Mesendoderm (in vitro differentiated cells): ENCODE measurements at places on chromosomes 16 and 17.

- DNase-seq, result no peak
These were observed 99.8 kb downstream of the NLK start for GRCh38 chr17:28142305-28142704.

DNA sequence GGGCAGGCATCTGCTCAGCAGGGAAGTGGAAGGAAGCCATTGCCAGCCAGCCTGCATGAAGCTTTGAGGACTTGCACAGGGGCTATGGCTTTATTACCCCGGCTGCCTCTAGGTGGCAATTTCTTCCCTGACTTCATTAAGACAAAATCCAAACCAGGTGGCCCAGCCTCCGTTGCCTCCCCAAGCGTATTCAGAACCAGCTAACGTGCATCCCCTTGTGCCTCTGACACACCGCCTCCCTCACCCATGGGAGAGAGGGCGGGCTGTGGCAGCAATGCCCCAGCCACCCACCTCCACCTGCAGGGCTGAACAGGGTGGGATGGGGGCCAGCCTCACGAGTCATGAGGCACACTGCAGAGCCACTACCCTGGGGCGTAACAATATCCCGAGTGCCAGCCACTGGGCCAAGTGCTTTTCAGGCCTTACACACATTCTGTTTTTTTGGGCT is 6.8 kb downstream of the KIFC3 start:
- peak; percentile 90 for DNase-seq

GRCh38 chr17:57949649-57950048 is 5.6 kb downstream of the CUEDC1 start:
- DNase-seq, result no peak

GRCh38 chr16:58119509-58119845 is 9.7 kb downstream of the CFAP20 start:
- DNase-seq, result no peak

DNA sequence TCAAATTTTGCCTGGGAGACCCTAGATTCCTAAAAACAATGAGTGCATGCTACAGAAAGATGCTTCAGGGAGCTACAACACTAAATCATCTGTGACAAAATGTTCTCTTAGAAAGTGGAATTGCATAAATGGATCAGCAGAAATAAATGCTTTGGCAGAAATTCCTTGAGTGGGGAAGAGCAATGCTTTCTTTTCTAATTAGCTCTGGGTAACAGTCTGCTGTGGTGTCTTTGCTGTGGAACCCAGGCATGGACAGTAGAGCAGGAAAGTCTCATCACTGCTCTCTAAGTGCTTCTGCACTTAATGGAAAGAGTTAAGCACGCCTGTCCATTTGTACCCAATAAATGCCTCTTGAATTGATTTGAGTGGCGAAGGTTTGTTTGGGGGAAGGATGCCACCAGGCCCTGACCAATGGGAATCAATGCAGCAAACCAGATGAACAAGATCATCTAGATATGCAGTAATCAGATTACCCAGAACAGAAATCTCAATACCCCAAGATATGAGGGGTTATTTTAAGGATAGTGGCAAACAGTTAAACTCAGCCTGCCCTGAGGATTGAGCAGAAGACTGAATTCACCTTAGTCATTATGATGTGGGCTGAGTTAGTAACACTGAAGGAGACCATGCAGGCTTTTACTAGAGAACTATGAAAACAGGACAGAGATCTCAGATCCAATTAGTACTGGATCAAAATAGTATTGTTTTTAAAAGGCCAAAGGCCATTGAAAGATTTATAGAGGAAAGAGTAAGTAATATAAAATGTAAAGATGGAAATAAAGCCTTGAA is 13.6 kb downstream of the HLF start:
- no peak for DNase-seq

- DNase-seq, result peak; percentile 91
These were observed at the start of gene GLIS2 for GRCh38 chr16:4315186-4316107. GLIS2 (plus strand) TSS chr16:4316067; CDS start chr16:4332281, 16,214 bp downstream.

DNA sequence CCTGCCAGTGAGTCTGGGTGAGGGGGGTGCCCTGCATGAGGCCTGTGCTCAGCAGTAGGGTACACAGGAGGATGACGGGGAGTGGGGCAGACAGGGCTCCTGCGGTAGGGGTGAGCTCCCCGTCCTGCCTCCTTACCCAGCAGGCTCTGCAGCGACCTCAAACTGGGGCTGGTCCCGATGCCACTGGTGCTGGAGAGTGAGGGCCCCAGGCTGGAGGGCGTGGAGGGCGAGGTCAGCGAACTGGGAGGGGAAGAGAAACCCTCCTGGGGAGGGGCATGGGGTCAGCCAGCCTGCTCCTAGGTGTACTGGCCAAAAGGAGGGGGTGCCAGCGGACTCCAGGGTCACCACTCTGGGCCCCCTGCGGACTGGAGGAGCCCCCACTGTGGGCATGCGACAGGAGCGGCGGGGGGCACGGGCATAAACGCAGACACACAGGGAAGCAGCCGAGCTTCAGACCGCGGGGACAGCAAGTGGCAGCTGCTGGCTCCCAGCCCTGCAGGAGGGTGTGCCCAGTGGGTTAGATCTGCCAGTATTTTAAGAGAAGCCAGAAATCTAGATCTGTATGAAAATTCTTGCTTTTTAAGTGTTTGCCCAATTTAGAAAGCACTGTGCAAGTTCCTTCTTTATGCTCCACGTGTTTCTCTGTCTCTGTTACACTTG is 9.0 kb upstream of the VASN start:
- DNase-seq, result no peak

GRCh38 chr16:19512297-19512696 is 9.6 kb downstream of the GDE1 start:
- no peak for DNase-seq

DNA sequence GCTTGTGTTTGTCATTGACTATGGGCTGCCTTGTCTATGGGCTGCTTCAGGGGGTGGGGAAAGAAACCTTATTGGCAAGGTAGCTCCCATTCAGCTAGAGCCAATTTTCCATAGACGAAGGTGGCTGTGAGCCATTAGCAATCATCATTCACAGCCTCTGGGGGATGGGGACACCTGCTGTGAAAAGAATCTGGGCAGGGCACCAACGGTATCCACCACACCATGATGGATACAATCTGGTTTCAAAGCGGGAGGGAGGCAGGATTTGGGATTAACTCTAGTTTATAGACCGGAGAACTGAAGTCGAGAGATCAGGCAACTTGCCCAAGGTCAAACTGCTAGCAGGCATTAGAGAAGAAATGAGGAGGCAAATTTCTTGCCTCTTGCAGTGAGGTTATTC is 182.3 kb downstream of the SHISA9 start:
- peak; percentile 71 for DNase-seq

GRCh38 chr17:46127524-46127923 is 65.7 kb downstream of the KANSL1 start:
- no peak for DNase-seq

- DNase-seq, result no peak
These were observed 335.1 kb downstream of the HS3ST4 start for GRCh38 chr16:26026709-26027450.

- DNase-seq, result no peak
These were observed 31.8 kb downstream of the SLC39A11 start for GRCh38 chr17:73060721-73061120.

DNA sequence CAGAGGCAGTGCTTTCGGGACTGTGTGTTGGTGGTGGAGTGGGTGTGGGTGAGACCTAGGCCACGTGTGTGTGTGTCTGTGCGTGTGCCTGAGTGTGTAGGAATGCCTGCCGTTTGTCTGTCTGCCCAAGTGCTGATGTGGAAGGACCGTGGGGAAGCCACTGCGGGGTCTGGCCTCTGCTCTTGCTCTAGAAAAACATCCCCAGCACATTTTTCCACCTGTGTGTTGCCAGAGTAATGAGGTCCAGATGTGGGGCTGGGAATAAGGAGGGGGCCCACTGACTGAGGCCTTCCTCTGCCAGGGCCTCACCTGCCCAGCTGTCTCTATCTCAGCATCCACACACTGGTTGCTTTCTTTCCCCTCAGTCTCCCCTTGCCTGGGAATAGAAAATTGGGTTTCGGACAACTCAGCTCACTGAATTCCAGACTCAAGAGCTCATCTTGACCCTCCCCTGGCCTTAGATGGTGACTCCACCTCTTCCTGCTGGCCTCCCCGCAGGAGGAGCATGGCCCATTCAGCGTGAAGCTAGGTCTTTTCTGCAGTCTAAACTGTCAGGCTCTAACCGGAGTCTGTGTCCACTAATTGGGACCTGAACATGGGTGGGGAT is 7.6 kb downstream of the SGCA start:
- DNase-seq, result peak; percentile 90

GRCh38 chr17:1718362-1719165 is 5.9 kb upstream of the WDR81 start:
- DNase-seq, result no peak

DNA sequence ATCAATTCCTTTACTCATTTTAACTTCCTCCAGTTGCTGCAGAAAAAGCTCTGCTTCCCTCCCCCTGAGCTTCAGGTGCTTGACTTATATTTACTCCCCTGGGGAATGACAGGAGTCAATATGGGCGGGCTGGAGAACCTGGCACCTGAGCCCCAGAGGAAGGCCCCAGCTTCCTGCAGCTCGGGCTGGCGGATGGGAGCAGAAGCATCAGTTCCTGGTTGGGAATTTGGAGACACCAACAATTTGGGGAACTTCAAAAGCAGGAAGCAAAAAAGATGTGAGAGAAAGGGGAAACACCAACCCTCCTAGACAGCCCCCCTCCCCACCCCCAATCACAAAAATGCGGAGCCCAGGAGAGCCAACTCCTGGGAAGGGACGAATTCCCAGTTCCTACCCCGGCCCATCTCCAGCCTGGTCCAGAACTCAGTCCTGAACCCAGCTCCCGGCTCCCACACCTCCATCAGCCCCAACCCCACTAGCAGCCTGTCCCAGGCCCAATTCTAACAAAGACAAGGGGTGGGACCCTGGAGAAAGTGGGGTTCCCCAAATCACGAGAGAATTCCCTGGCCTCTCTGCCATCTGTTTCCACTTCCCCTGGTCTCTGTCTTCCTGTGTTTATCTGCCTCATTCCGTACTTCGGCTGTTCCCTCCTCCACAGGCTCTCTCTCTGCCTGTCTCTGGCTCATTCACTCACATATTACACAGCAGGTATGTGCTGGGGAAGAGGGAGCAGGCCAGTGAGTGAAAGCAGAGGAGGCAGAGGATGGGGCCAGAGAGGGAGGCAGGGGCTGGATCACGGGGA is 16.2 kb upstream of the ASGR2 start:
- DNase-seq, result peak; percentile 49

DNA sequence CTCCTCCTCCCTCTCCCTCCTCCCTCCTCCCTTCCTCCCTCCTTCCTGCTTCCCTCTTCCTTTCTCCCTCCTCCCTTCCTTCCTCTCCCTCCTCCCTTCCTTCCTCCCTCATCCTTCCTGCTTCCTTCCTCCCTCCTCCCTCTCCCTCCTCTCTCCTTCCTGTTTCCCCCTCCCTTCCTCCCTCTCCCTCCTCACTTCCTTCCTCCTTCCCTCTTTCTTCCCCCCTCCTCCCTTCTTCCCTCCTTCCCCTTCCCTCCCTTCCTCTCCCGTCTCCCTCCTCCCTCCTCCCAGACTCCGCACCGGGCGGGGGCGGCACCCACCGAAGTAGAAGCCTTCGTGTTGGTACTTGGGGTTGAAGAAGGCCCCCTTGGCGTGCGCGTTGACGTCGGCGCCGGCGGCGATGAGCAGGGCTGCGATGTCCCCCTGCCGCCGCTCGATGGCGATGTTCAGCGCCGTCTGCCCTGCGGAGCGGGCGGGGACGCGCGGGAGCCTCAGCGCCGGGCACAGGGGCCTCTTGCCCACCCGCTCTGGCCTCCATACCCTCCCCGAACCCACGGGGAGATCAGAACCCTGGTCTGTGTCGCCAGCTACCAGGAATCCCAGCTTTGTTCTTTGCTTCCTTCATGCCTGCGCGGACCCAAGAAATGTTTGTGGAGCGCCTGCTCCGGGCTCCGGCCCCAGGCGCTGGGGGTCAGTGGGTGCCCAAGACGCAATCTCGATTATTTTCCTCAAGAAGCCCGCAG is 22.2 kb downstream of the TRPV3 start:
- DNase-seq, result peak; percentile 92

GRCh38 chr17:2814481-2815341 is 18.5 kb downstream of the RAP1GAP2 start:
- no peak for DNase-seq

GRCh38 chr17:71217769-71218168 is 903.1 kb upstream of the SOX9 start:
- no peak for DNase-seq

DNA sequence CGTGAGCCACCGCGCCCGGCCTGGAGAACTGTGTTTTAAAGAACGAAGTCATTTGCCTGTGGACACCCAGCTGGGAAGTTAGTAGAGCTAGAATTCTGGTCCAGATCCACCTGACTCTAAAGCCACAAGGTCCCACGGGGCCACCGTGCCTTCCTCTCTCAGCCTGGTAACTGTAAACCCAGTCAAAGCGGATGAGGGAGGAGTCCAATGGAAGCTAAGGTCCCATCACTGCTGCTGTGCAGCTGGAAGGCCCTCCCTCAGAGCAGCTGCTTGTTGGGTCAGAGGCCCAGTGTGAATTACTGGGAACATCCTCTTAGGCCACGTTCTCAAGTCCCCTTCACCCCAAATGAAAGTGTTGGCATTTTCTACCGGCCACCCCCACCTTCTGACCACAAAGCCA is 48.8 kb upstream of the CACNG5 start:
- DNase-seq, result no peak

DNA sequence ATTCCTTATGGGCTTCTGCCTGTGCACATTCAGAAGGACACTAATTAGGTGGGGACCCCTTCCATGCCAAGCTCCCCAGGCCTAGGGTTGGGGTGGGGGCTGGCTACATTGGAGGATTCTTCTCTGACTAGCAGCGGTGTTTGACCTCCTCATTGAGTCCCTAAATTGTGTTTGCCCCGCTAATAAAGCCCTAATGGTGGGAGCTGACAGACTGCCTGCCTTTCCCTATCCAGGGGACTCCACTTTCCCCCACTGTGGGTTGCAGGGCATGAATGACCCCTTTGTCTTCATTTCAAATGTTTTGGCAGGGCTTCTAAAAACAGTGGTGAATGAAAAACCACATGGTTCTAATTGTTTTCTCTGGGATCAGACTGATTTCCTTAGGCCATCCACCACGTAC is 476.8 kb upstream of the CDH11 start:
- no peak for DNase-seq

DNA sequence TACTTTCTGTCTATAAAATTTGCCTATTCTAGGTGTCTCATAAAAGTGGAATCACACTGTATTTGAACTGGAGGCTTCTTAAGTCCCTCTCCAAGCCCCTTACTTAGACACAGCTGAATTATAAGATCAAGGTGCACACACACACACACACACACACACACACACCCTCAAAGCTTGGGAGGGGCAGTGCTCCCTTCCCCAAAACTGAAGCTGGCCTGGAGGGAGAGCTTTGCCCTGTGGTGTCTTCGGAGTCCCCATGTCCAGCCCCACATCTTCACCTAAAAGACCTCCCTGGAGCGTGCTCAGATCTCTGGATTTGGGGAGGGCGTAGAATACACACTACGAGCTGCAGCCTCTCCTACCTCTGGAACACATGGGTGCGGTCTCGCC is 828 bp downstream of the EMP2 start:
- DNase-seq, result no peak

GRCh38 chr16:19708296-19709205 is 9.5 kb downstream of the KNOP1 start:
- DNase-seq, result peak; percentile 52

- no peak for DNase-seq
These were observed 42.8 kb downstream of the ABCC12 start for GRCh38 chr16:48113001-48113400.

GRCh38 chr17:13244513-13244912 is 226.7 kb upstream of the ELAC2 start:
- no peak for DNase-seq

- DNase-seq, result no peak
These were observed 178.8 kb downstream of the CNTNAP4 start for GRCh38 chr16:76456016-76456415.
